ENCODE measurements at places on chromosomes 4 and X.

DNA sequence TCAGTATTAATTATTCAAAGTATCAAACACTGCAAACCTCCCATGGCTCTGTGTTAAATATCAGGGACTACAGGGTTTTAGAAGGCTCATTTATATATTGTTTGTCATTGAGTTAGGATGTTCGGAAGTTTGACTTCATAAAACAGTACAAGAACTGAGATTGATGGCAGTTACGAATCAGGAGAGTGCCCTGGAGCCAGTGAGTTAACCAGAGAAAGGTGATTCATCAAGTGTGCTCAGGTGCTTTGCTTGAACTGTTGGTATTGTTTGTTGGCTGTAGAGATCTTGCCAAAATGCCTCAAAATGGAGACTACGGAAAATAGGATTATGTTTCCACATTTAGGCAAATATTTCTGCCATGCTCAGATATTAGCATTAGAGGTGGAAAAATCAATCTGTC, 7.5 kb upstream of the GPR101 start:
- no peak for DNase-seq

- DNase-seq = no peak
Measured at GRCh38 chrX:102976286-102976685, 39.2 kb downstream of the RAB40AL start.

DNA sequence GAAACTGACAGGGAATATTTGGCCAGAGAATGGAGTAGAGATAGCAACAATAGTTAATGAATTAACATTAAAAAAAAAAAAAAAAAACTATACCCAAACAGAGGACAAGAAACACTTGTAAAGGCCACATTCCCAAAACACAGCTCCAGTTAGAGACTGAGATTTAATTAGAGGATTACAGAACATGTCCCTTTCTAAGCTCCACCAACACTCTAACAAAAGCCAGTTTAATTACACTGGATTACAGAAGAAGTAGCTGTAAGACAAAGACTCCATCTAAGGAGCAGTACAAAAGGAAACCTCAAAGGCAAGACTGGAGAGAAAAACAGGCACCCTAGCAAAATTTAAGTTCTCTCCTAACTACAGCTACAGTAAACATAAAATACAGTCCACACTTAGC, 1247.7 kb upstream of the AGA start:
- no peak for DNase-seq

DNA sequence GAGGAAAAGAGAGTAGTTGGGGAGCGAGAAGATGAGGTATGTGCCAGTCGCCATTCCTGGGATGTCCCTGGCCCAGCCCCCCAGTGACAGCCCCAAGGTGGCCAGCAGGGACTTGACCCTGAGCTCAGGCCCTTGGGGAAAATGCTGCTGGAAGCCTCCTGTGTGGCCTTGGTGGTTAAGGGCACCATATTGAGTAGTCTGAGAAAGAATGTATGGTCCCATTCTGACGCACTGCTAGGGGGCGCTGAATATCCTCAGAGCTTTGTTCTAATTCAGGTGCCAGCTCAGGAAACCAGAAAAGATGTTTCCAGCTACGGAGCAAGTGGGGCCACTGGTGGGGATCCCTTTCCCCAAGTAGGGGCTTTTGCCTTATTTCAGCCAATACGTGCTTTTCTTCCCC, 14.0 kb upstream of the UBA6 start:
- no peak for DNase-seq

GRCh38 chr4:53185869-53186585, 179.8 kb downstream of the SCFD2 start:
- DNase-seq = no peak

Measured in breast epithelium (tissue), 4 donors.